ENCODE measurements at places on chromosomes 4 and X.

GRCh38 chr4:79233820-79234219 is 92.0 kb downstream of the NAA11 start:
- no peak for DNase-seq

GRCh38 chr4:5126857-5127256 is 75.6 kb downstream of the STK32B start:
- no peak for DNase-seq

GRCh38 chrX:39983715-39984114 is 114.0 kb downstream of the BCOR start:
- no peak for DNase-seq

DNA sequence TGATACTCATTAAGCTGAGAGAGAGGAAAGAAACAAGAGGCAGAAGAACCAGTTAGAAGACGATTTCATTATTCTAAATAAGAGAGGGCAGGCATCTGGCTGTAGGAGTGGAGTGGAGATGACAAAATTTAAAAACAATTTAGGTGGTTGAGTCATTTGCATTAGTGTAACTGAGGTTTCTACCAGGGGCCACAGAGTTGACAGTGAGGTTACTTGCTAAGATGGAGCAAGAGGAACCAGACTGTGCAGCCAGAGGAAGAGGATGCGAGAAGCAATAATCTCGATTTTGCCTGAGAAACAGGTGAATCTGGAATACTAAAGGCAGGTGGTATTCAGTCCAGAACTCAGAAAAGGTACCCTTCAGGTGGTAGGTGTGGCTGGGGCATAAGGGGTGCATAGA is 491.9 kb downstream of the MID1IP1 start:
- no peak for DNase-seq

DNA sequence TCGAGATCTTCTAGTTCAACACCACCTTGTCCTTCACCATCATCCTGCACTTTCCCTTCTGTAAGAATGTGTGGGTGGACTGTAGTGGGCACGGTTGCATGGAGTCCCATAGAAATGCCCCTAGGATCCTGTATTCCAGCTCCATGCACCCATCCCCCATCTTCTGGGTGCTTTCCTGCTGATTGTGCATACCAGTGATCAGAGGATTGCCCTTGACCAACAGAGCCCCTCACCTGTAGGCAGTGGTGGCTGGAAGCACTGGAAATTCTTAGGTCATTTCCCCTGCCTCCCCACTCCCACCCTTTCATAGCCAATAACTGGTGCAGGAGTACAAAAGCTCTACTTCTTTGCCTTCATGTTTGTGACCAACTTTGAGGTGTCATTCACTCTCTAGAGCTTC is 213.4 kb upstream of the ARSJ start:
- DNase-seq: no peak

GRCh38 chr4:123299212-123299691 is 97.3 kb upstream of the SPRY1 start:
- no peak for DNase-seq

- no peak for DNase-seq
These were observed 45.9 kb downstream of the ADGRL3 start for GRCh38 chr4:61246034-61246433.

DNA sequence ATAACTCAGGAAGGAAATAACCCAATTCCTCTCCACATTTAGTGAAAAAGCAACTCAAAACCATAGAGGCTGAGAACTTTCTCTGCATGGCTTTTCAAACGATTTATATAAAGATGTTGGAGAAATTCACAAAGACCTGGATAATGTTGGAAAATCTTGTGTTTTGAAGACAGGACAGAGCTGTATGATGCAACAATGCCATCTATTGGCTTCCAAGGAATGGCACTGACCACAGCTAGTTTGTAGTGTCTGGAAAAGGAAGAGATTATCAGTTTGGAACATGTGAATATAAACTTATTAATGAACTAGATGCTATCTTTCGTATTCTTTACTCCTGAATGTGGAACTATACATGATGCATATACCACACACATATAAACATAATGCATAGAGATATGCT is 503.6 kb downstream of the IL1RAPL1 start:
- DNase-seq: no peak

DNA sequence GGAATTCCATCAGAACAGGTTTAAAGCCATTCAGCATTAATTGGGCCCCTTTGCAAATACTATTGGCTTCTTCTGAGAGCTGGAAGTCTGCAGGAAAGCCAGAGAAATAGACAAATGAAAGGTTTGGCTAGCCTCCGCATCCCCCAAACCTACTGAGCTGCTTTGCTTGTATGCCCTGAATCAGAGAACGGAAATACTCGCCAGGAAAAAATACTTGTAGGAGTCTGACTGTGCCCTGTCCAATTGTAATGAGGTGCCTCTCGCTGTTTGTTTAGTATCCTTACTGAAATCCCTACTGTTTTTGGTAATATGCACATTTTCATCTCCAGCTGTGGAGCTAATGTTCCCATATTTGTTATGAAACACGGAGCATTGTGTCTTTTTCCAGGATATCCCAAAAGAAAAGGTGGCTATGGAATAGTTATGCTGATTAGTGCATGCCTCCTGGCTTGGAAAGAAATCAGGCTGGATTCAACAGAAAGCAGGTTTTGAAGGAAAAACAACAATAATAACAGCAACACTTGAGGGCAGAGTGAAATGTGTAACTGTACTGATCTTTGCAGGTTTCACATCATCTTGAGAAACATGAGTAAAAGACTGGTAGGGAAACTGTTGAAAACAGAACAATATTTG is 50.7 kb upstream of the NLGN4X start:
- DNase-seq: no peak

DNA sequence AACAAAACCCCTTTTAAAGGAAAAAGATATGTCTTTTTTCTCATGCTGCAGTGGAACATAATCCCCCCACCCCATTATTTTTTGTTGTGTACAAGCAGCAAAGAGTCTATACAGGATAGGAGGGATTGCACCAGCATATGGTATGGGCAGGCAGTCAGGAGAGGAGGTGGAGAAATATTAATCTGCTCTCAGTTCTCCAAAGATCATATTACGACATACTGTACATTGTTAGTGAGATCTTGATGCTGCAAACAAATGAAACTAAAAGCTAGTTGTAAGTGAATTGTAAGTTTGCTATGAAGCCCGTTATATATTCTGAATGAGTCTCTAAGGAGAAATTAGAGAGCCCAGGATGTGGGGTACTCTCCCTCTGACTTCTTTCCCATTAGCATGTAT is 75.3 kb downstream of the RAPGEF2 start:
- DNase-seq: no peak

GRCh38 chrX:111039606-111040005 is 56.4 kb upstream of the PAK3 start:
- DNase-seq: no peak

DNA sequence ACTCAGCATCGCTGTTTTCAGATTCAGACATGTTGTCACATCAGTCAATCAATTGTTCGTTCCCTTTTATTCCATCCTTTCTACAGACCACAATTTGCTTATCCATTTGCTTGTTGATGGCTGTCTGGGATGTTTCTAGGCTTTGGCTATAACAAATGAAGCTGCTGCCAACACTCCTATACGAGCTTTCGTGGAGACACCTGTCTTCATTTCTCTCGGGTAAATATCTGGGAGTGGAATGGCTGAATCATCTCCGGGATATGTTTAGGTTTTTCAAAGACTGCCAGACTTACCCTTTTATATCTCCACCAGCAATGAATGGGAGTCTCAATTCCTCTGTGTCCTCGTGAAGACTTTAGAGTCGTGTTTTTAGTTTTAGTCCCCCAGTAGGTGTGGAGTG is 118.9 kb downstream of the SORCS2 start:
- DNase-seq: no peak

GRCh38 chrX:17005712-17006368 is 59.4 kb downstream of the REPS2 start:
- no peak for DNase-seq

DNA sequence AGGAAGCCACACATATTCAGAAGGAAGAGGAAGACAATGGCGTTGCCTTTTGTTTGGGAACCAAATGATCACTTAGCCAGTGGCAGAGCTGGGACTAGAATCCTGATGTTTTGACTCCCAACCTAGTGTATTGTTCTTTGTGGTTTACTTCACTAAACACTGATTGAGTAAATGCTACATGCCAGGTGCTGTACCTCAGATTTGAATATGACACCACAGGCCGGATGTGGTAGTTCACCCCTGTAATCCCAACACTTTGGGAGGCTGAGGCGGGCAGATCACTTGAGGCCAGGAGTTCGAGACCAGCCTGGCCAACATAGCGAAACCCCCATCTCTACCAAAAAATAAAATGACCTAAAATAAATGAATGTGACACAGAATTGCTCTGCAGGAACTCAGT is 8.4 kb downstream of the NDUFA1 start:
- DNase-seq: no peak

DNA sequence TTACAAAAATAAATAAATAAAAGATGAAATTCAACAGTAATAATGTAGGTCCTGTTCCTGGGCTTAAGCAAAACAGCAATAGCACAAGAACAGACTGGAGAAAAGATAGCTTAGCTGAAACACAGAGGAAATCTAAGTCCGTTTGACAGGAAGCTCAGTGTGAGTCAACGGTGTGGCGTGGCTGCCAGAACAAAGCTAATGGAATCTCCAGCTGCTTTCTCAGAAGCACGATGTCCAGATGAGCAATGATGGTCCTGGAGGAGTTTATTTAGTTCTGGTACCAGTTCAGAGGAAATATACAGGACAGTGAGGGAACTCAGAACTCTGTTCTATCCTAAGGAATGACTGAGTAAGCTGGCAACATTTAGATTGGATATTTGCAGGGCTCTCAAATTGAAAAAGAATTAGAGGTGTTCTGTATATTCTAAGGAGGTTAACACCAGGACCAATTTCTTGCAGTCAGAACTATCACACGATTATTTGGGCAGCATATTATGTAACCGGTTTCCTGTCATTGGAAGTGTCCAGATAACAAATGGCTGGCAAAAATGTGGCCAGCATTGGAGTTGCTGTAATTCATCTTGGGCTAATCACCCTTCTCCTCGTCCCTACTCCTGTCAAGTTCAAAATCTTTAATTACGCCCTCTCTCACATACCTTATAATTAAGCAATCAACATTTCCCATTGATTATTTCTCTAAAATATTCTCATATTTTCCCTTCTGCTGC is 12.7 kb downstream of the GAB3 start:
- DNase-seq: no peak

GRCh38 chr4:174045381-174045780 is 238.1 kb downstream of the FBXO8 start:
- no peak for DNase-seq

- no peak for DNase-seq
These were observed 6.9 kb downstream of the CTBP1 start for GRCh38 chr4:1241936-1242505.

DNA sequence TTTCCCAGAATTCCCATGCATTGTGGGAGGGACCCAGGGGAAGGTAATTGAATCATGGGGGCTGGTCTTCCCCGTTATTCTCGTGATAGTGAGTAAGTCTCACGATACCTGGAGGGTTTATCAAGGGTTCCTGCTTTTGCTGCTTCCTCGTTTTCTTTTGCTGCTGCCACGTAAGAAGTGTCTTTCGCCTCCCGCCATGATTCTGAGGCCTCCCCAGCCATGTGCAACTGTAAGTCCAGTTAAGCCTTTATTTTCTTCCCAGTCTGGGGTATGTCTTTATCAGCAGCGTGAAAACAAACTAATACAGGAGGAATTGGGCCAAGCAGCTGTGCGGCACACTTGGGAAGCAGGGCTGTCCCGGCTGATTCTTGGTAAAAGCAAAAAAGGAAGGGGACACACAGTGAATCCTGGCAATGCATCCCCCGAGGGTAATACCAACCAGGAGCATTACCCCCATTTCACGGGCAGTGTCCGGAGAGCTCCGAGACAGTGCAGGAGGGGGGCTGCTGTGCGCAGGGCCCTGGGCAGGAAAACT is 185.7 kb downstream of the AFAP1 start:
- no peak for DNase-seq

- no peak for DNase-seq
These were observed 45.9 kb upstream of the MTMR1 start for GRCh38 chrX:150647331-150647730.

- no peak for DNase-seq
These were observed 13.3 kb downstream of the PPARGC1A start for GRCh38 chr4:23876418-23877089.

- no peak for DNase-seq
These were observed 159.6 kb downstream of the SOWAHB start for GRCh38 chr4:76738086-76738931.

- no peak for DNase-seq
These were observed 56.9 kb upstream of the STS start for GRCh38 chrX:7090641-7091040.

- DNase-seq: no peak
These were observed 21.8 kb downstream of the KIAA1210 start for GRCh38 chrX:119105826-119106225.

- DNase-seq: no peak
These were observed 323.2 kb downstream of the ARHGAP24 start for GRCh38 chr4:85798012-85798770.

DNA sequence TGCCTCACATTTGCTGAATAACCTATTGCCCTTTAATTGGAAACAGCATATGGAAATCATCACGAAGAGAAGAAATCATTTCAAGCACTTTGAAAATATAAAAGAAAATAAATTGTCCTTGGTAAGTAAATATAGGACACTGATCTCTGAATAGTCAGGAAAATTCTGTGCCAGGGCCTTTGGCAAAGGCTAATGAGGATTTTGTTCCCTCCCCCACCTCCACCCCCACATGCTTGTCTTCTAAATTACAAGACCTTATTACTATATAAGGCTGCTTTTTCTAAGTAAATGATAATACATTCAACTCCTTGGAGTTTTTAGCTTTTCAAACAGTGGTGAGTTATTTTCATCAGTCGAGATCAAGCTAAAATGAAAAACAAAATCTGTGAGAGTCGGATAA is 15.8 kb downstream of the SYNPO2 start:
- DNase-seq: no peak

GRCh38 chr4:25106363-25107151 is 53.7 kb downstream of the SEPSECS start:
- no peak for DNase-seq

DNA sequence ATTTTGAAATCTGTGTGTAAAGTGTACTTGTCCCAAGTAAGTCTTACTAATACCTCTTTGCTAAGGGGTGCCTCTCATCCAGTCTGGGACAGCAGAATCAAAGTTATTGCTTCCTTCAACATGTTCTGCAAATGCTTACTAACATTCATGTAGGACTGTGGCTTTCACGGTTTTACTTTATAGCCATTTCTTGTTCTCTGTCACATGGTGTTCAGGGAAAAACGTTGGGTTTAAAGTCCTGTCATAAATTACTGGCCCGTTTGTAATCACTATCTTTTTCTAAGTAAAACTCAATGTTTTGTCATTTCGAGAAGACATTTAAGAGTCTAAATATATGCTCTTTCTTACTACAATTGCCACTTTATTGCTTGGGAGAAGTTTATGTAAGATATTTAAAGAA is 321.1 kb downstream of the STIM2 start:
- DNase-seq: no peak

Data from activated CD4-positive, alpha-beta T cell treated with anti-CD3 and anti-CD28 coated beads, Interleukin-2, amount 50 U/mL, for 4 hours (primary cell).